ENCODE measurements at places on chromosomes 7 and 10. TPM values are rescaled to one million over a fixed set of nuclear protein-coding genes. Genes with fewer than 3 reads are reported as not detected.

ZNF277 gene
- 20.3 TPM for total RNA-seq

ADCK2 gene
- total RNA-seq, result 12.9 TPM

TFPI2 gene
- total RNA-seq, result 5.8 TPM

GRCh38 chr7:24427048-24427447 lies 143.1 kb downstream of the NPY start:
- no peak for DNase-seq

- DNase-seq, result no peak
These were observed 122.6 kb downstream of the MARCHF5 start for GRCh38 chr10:92413519-92413918.

GRCh38 chr7:33190688-33191304 lies 61.4 kb downstream of the BBS9 start:
- no peak for DNase-seq

GRCh38 chr10:48601789-48602188 lies 3.1 kb downstream of the ARHGAP22 start:
- DNase-seq, result no peak

GRCh38 chr10:59432207-59432900 lies 70.0 kb upstream of the FAM13C start:
- no peak for DNase-seq

DNA sequence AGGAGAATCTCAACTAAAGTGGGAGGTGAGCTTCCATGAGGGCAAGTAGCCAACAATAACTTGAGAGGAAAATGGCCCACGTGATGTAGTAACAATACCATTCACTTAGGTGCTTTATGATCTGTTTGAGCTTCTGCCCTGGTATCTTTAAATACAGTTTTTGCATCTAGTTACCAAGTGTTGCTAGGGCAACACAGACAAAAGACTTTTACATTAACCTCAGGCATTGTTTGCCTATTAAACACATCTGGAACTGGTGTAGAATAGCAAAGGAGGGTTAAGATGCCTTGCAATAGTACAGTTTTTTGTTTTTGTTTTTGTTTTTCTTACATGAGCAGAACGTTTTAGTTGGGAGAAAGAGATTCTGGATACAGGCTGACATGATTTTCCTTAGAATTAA lies 97.7 kb upstream of the MTPN start:
- no peak for DNase-seq

GRCh38 chr7:102220229-102220850 lies 66.3 kb upstream of the SH2B2 start:
- DNase-seq, result no peak

- DNase-seq, result no peak
These were observed 1.0 kb upstream of the ZDHHC4 start for GRCh38 chr7:6576024-6576866.
